Thoracic aorta (tissue), 2 donors: ENCODE measurements at places on chromosomes 3 and 15. TPM values are rescaled to one million over a fixed set of nuclear protein-coding genes. Genes with fewer than 3 reads are reported as not detected.

- no peak for DNase-seq
These were observed 24.4 kb downstream of the MOBP start for GRCh38 chr3:39491733-39492350.

DNA sequence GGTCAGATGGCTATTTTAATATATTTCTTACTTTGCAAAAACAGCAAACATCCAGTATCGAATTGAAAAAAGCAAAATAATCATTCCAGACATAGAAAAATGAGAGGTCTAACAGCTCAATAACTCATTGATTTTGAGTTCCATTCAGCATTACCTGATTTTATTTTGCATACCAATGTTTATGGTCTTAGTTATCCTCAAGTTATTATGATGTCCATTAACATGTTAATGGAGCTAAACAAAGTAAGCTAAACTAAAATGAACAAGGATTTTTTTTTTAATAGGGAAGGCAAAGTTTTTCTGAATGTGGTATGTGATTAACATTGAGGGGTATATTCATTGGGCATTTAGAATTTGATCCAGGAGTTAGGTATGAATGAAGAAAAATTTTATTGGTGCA lies 13.1 kb downstream of the MYH15 start:
- no peak for DNase-seq

DNA sequence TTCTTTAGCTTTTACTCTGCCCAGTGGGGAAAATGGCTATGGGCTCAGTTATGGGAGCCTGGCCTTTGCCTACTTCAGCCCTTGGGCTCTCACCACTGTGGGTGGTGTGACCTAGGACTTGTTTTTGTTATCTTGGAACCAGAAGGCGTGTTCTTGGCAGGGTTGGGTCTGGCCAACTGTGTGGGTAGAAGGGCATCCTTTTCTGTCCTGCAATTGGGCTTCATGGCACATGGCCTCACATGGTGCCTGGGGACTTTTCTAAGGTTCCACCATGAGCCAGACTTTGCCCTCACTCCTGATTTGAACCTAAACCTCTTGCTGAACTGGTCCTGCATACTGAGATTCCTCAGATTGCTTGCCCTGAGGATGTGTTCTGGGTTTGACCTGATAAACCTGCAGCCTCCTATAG lies 1.7 kb downstream of the GLYCTK start:
- no peak for DNase-seq

DNA sequence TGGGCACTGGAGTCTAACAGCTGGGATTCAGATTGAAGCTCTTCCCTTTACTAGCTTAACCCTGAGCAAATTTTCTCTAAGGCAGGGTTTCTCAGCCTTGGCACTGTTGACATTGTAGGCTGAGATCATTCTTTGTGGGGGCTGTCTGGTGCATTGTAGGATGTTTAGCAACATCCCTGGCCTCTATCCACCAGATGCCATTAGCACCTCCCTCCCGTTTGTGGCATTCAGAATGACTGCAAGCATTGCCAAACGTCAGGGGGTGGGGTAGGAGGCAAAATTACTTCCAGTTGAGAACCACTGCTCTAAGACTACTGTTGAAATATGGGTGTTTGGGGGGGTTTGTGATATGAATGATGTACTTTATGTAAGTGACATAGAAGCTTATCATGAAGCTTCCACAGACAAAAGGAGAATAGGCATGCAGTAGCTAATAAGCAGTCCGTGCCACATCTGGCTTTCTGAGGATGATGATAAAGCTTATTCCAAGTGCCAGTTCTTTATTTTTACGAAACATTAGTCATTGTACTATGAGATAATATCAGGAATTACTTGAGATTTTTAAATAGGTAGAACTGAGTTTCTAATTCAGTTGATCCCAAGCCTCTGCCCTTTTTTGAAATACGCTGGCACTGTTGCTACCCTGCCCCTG lies 39.3 kb downstream of the NKIRAS1 start:
- no peak for DNase-seq

GRCh38 chr15:47685141-47685870 lies 32.0 kb upstream of the SEMA6D start:
- no peak for DNase-seq

DNA sequence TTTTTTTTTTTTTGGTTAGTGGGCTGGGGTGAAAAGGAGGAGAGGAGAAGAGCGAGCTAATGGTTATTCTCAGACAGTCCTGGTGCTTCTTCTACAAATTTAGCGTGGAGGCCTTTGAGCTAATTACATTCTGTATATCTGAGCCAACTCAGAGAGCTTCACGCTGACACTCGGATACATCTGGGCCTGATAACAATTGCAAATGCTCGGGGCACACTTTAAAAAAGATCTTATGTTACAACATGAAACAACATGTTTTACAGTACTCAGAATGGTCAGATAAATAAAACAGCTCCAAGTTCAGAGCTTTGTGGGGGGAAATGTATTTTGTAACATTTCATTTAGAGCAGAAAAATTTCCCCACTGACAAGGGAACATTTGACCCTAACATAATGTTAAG lies 966.9 kb upstream of the NR2F2 start:
- no peak for DNase-seq

Gene IGDCC3
- not detected for total RNA-seq

Gene CHAC1
- 3.9 TPM for total RNA-seq

Gene STRIT1
- not detected for total RNA-seq

Gene SSUH2
- total RNA-seq: 0.14 TPM
